Hematopoietic multipotent progenitor cell treated with erythropoietin and hydrocortisone succinate and interleukin-3 and kit ligand, for 15 days (in vitro differentiated cells): ENCODE measurements at places on chromosomes 3 and 15.
A peak's percentile ranks its signal among the peaks of the same experiment; 100 is the strongest.

DNA sequence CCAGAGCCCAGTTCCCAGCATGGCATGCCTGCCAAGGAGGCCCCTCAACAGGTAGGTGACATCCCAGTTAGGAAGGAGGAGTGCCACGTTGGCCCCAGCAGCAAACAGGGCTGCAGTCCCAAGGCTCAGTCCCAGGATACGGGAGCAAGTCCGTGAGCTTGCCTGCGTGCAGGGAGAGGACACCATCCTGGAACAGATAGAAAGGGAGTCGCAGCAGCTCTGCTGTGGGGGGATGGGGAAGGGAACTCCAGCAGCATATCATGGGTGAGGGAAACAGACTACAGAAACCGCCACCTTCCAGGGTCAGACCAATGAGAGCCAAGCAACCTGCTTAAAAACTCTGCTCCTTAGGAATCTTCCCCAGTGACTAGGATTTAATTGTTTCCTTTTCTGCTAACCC lies 9.4 kb upstream of the DYNLT2B start:
- DNase-seq: no peak

DNA sequence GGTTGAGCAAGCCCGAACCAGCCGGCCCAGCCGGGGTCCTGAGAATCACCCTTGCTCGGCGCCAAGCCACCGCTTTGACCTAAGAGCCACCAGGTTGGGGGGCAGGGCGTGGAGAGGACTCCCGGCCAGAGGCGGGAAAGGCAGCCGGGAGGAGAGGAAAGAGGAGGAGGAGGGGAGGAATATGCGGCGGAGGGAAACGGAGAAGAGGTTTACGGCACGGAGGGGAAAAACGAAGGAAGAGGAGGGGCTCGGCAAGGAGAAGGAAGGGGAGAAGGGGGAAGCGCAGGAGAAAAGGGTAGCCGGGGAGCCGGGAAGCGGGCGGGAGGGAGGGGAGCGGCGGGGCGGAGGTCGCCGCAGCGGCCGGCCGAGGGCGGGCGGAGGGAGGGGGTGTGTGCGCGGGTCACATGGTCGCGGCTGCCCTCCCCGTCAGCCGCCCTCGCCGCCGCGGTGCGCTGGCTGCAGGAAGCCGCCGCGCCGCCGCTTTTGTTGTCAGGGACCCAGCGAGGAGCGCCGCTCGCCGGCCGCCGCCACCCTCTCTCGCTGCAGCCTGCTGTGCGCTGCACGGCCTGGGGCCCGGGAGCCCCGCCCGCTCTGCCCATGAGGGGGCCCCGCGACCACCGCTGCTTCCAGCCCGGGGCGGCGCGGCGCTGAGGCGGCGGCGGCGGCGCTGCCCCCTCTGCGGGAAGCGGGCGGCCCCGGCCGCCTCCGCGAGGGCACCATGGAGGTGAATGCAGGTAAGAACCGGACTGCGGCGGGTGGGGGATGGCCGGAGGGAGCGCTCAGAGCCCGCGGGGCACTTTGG lies at the start of gene NR1D2:
Gene NR1D2, plus strand, starts transcription at position 426 of the 802 bp plus-strand sequence. Its CDS starts 293 bp downstream, at position 719.
- peak; percentile 74 for DNase-seq

DNA sequence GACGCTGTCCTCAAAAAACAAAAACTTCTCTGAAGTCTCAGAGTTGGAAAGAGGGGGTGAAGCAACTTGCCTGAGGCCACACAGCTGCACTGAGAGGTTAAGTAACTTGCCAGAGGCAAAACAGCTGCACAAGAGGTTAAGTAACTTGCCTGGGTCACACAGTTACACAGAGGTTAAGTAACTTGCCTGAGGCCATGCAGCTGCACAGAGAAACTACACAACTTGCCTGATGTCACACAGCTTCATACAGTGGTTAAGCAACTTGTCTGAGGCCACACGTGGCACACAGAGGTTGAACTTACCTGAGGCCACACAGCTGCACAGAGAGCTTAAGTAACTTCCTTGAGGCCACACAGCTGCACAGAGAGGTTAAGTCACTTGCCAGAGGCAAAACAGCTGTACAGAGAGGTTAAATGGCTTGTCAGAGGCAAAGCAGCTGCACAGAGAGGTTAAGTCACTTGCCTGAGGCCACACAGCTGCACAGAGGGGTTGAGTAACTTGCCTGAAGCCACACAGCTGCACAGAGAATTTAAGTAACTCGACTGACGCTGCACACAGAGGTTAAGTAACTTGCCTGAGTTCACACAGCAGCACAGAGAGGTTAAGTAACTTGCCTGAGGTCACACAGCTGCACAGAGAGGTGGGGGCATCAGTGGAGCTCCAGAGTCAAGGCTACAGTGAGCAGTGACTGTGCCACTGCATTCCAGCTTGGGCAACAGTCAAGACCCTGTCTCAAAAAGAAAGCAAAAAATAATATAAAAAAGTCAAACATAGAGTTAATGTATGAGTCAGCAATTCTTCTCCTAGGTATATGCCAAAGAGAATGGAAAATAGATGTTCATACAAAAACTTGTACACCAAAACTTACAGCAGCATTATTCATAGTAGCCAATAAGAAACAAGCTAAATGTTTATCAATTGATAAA lies 12.0 kb upstream of the ACAD9 start:
- no peak for DNase-seq

- no peak for DNase-seq
Measured at GRCh38 chr3:117557464-117558090, 848.0 kb downstream of the TUSC7 start.

DNA sequence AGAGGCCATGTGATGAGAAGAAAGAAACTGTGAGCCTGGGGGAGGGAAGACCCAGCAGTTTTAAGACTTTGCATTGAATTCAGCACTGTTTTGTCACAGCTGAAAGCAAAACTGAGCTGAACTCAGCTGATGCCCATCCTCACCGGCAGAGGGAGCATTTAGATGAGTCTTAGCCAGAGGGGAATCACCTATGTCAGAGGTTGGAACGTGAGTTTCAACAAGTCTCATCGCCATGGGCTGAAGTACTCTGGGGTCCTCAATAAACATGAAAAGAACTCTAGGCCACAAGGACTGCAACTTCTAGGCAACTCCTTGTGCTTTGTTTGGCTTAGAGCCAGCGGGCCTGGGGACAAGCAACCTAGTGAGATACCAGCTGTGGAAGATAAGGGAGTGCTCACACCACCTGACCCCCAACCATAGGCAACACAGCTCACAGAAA lies 324.5 kb downstream of the TBL1XR1 start:
- peak; percentile 38 for DNase-seq

DNA sequence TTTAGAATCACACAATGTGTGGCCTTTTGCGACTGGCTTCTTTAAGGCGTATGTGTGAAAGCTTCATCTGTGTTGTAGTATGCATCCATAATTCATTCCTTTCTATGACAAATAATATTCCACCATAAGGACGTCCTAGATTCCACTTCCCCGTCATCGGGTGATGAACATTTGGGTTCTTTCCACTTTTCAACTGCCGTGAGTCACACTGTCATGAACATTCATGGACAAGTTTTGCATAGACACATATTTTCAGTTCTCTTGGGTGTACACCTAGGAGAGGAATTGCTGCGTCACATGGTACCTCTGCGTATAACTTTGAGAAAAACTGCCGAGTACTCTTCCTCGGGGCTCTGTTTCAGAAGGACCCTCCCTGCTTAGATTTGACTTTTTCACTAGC lies 97.3 kb downstream of the TOP2B start:
- DNase-seq: no peak
